ENCODE measurements at places on chromosomes 3 and 15. TPM values are rescaled to one million over a fixed set of nuclear protein-coding genes. Genes with fewer than 3 reads are reported as not detected.

DPP8 gene
- 37.2 TPM for total RNA-seq

DPPA2 gene
- total RNA-seq = not detected

STRIT1 gene
- total RNA-seq = not detected

P2RY12 gene
- not detected for total RNA-seq

SLC30A4 gene
- 3.6 TPM for total RNA-seq

RTP4 gene
- total RNA-seq = 10.9 TPM

CCR9 gene
- total RNA-seq = not detected

SMAD6 gene
- 1.4 TPM for total RNA-seq

SETMAR gene
- 11.3 TPM for total RNA-seq

CCDC54 gene
- total RNA-seq = not detected

ALDH1L1 gene
- total RNA-seq = not detected

DPH3 gene
- 12.8 TPM for total RNA-seq

ANKUB1 gene
- total RNA-seq = not detected

ARGFX gene
- total RNA-seq = not detected

UMPS gene
- total RNA-seq = 27.3 TPM
